ENCODE measurements at places on chromosomes 16 and 17.
A peak's percentile ranks its signal among the peaks of the same experiment; 100 is the strongest.

DNA sequence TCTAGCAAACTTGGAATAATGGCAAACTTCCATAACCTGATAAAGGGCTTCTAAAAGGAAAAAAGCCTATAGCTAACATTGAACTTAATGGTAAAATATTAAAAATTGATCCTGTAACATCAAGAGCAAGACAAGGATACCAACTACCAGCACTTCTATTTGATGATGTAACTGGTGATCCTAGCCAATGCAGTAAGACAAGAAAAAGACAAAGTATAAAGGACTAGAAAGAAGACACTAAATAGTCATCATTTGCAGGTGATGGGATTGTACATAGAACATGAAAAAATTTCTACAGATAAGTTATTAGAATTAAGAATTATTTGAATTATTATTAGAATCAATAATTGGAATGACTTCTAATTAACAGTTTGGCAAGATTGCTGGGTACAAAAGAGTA, 37.0 kb downstream of the B9D1 start:
- no peak for DNase-seq

DNA sequence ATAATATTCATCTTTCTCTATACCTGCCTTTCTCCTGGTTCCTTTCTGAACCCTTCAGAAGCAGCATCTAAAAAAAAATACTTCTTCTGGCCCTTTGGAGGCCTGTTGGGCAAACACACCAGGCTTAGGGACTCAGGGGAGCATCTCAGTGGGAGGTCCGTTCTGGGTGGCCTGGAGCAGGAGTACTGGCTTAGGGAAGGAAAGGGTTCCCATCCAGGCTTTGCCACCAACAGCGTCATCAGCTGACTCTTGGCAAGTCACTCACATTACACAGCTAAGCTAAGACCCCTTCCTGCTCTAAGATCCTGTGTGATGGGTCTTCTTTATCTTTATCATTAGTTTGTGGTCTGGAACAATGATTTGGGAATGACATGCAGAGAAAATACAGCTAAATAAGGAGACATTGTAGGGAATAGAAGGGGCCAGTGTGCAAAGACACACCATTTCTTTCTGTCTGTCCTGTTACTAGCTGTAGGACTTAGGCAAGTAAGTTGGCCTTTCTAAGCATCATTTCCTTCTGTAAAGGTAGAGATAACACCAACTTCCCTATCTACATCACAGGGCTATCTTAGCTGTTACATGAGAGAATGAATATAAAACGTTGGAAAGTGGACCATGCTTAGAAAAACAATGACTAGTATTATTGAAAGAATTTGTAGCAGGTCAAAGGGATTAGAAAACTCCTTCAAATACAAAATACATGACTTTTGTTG, 9.9 kb downstream of the PCTP start:
- DNase-seq, result no peak

- DNase-seq, result no peak
Measured at GRCh38 chr17:47713980-47714700, 18.9 kb upstream of the TBX21 start.

DNA sequence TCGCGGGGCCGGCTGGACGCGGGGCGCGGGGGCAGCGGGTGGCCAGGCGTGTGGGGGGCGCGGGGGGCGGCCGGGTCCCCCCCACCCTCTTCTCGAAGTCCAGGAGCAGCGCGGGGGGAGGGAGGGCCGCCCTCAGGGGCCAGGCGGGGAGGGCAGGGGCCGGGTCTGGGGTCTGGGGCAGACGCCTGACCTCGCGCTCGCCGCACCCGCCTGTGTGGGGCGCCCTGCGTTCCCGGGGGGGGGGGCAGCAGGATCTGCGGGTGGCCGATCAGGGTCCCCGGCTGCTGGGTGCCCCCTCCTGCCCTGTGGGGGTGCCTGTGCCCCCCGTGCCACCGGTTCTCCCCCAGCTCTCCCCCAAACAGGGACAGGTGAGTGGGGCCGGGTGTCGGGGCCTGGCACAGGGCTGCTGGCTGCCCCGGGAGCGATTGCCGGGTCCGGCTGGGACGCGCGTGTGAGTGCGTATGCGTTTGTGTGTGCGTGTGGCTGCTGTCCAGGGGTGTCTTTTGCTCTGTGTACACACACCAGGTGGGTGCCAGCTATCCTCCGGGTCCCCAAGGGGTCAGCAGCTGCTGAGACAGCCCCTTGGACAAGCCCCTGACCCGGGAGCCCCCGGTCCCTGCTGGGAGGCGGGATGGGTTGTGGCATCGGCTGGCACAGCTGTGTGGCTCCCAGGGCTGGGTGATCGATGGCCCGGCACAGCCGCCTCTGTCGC, 663 bp downstream of the PRR35 start:
- DNase-seq, result no peak

DNA sequence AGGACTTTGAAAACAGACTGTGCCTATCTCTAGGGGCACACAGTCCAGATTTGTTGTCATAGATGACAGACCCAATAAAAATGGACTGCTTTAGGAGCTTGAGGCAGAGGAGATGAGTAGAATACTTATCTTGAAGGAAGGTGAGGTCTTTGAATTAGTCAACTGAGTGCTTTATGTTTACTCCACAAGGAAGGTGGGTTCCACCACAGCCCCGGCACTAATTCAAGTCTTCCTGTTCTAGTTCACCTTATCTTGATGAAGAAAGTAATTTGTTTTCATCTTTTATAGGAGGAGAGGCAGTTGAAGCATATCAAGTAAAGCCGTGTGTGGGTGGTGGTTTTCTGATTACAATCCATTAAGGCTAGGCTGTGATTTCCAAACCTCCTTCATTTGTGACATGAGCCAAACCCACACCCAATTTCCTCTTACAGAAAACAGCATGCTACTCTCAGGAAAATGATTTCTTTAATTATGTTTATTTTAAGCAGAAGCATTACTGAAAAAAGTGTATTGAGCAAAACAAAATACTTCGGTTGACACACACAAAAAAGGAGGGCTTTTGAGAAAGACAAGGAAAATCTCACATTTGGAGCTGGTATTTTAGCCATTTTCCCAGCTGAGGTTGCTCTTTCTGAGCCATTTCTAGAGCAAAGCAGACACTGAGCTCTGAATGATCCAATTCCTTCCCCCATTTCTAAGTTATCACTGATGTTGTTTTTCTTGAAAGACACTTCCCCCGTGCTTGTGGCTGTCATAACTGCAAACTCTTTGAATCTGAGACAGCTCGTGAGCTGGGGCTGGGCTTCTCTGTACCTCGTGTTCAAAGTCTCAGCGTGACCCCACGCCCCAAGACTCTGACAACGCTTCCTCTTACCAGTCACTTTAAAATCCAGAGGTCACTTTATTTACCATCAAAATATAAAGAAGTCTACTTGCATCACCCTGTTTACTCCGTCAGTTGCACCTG, 35.4 kb downstream of the CDRT15 start:
- no peak for DNase-seq

DNA sequence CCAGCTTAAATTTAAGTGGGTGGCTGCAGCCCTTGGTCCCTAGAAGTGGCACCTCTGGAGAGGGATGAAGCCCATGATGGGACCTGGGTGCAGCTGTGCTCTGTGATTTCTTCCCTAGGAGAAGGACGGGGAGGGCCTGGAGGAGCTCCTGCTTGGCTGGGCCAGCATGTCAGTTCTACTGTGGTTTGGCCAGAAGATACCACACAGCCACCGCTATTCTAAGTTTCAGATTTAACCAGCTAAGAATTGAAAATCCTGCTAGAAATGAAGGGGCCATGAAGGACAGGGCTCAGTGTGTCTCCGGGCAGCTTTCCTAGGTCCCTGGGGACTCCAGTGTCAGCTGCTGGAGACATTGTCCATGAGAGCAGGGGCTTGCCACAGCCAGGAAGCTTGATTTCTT, 9.7 kb downstream of the RAP1GAP2 start:
- no peak for DNase-seq

- DNase-seq, result no peak
Measured at GRCh38 chr16:5010576-5011329, 23.0 kb downstream of the NAGPA start.

DNA sequence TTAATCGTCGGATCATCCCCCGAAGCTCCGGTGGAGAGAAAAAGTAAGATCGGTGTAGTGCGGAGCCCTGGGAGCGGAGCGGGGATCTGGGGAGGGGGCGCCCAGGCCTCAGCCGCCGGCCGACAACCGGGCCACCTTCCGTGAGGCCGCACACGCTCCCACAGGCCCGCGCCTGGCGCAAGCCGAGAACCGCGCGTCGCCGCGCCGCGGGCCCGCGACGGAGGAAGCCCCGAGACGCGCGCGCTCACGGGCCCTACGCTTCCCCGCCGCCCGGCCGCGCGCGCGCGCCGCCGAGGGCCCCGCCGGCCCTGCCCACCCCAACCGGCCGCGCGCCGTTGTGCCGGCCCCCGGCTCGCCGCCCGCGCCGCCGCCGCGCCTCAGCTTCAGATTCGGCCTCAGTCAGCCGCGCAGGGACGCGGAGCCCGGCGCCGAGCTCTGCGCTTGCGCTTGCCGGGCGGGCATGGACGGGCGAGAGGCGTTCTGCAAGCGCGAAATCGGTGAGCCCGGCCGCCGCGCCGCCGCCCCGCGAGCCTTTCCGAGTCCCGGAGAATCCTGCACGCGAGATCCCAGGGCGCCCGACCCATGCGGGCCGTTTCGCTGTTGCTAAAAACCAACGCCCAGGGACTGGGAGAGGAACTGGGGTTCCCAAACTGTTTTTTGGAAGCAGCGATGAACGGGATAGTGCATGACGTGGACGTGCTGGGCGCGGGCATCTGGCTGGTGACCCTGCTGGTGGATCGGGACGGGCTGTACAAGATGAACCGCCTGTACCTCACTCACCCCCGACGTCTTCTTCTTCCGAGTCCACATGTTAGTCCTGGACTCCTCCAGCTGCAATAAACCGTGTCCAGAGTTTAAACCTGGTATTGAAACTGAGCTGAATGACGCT, 28.0 kb upstream of the LRRC37A start:
- DNase-seq, result peak; percentile 35

DNA sequence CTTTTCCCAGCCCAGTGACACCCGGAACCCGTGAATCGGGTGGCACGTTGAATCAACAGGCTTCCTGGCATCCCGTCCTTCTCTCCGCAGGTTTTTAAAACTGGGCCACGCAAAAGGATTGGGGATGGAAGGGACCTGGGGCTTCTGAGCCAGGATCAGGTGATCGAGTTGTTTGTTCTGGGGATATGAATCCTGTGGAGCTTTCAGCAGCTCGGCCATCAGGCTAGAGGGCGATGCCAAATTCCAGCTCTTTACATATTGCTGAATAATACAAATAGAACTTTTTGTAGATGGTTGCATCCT, 473 bp downstream of the SUPT6H start:
- no peak for DNase-seq

- no peak for DNase-seq
Measured at GRCh38 chr16:10200637-10201586, 18.7 kb upstream of the GRIN2A start.

DNA sequence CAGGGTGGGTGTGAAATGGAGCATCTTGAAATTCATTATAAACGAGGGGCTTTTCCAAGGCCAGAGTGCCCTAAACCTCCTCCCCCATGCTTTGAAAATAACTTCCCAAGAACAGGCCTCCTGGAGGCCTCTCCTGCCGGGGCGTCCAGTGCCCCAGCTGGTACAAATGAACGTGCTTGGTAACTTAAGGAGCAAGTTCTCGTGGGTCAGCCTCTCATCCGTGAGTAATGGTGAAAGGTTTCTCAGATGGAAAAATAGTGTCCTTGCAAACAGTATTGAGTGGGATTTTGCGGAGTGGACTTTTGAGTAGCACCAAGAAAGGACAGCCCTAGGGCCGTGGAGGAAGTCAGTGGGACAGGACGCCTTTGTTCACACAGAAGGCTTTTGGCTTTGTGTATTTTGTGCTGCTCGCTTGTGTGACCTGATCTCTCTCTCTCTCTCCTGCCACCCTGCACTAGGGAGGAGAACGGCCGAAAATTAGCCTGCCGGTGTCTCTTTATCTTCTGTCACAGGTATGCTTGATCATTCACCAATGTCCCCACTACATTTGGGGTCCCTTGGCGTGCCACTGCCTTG, 34.6 kb downstream of the CLEC16A start:
- DNase-seq, result no peak

GRCh38 chr17:1605681-1606351, 22.8 kb downstream of the SLC43A2 start:
- DNase-seq, result no peak

DNA sequence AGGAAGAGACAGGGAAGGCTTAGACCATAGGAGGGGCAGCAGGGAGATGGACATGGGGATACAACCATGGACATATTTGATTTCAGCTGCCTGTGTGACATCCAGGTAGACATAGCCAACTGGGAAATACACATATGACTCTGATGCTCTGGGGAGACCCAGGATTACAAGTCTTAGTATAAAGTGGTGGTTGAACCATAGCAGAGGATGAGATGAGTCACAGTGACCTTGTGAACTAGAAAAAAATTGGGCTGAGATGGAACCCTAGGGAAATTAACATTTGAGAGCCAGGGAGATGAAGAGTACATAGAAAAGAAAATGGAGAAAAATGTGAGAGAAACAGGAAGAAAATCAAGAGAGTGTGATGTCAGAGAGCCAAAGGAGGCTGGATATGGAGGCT, 10.2 kb downstream of the MARCHF10 start:
- no peak for DNase-seq

DNA sequence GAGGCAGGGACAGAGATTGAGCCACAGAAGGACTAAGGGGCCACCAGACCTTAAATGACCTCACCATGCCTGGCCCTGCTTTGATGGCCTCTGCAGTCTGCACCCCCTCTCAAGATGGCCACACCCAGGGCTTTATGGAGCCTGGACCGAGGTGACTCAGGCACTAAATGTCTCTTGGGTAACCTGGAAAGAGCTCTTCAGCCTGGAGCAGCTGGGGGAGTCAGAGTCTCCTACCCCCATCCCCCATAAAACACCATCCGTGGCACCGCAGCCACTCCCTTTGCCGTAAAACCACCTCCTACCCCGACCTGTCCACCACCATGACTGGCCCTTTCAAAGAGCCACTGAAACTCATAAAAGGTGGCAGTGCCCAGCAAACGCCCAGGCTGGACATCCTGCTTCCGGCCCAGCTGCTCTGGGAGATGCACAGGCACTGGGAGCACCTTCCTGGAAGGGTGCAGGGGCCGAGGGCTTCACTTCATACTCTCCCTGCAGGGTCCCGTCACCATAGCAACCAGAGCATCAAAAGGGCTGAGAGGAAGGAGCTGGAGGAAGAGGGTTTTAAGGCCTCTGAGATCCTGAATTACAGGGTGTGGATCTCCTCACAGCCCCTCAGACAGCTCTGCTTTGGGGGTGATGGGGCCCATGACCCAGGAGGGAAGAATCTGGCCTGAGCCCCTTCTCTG, 22.3 kb downstream of the FOXN1 start:
- DNase-seq, result no peak

- DNase-seq, result no peak
Measured at GRCh38 chr17:40645943-40646342, 1.7 kb downstream of the SMARCE1 start.

DNA sequence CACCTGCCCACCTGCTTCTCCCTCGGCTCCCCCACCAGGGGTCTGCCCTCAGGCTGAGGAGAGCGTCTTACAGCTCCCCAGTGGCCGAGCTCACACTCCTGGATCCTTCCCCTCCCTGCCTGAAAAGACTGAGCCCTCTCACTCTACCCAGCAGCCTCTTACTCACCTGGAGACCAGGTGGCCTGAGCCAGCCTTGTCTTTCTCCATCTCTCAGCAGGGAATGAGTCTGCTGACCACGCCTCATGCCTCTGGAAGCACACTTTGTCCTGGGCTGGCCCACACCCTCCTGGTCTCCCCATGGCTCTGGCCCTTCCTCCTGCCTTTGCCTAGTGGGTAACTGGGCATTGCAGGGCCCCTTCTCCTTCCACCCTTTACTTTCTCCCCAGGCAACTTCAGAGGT, 177.2 kb downstream of the ENGASE start:
- no peak for DNase-seq
